Endothelial cell (in vitro differentiated cells): ENCODE measurements at places on chromosomes 6 and 20.
A peak's percentile ranks its signal among the peaks of the same experiment; 100 is the strongest.

GRCh38 chr6:46507426-46507825 lies 16.2 kb upstream of the RCAN2 start:
- DNase-seq, result no peak

GRCh38 chr6:2296781-2297180 lies 51.4 kb upstream of the GMDS start:
- DNase-seq, result no peak

GRCh38 chr6:51301962-51302361 lies 483.3 kb downstream of the TFAP2B start:
- DNase-seq, result no peak

GRCh38 chr6:30323806-30324205 lies 2.9 kb upstream of the TRIM39 start:
- DNase-seq, result no peak

- peak; percentile 29 for DNase-seq
Observed at GRCh38 chr6:148426317-148426977, 83.8 kb downstream of the SASH1 start.

- no peak for DNase-seq
Observed at GRCh38 chr6:34315780-34316179, 67.0 kb upstream of the SMIM29 start.

GRCh38 chr6:155224618-155225017 lies 39.2 kb upstream of the CLDN20 start:
- DNase-seq, result no peak

DNA sequence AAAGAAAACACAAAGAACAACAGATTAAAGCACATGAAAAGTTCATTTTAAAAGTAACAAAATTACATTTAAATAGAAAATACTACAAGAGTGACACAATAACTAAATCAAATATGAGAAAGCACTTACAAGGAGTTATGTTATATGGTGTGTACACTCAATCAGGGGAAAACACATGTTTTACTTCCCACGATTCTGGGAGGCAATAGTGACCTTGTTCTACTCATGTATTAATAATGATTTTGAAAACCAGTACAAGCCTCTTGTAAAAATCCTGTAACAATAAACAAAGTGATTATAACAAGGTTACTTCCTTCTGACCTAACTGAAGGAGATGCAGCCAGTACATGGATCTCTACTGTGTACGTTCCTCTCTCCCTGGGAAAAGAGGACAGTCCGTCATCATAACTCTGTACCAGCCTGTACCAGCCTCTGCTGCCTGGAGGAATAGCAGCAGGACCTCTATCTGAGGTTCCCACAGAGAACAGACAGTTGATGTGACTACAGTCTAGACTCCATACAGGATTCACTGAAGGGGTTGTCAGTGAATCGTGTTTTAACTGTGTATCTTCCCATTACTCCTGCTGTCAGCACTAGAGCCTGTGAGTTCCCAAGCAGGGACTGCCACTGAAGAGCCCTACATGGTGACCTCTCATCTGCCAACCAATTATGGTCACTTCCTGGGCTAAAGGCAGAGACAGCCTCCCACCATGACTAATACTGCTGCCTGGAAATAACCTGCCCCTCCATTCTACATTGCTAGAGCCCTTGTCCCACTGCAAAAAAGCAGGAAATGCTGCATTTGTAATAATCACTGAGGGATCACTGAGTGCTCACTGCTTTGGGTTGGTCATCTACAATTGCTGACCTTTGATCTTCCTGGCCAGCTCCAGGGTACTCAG lies 149.7 kb downstream of the KIF16B start:
- DNase-seq, result no peak

DNA sequence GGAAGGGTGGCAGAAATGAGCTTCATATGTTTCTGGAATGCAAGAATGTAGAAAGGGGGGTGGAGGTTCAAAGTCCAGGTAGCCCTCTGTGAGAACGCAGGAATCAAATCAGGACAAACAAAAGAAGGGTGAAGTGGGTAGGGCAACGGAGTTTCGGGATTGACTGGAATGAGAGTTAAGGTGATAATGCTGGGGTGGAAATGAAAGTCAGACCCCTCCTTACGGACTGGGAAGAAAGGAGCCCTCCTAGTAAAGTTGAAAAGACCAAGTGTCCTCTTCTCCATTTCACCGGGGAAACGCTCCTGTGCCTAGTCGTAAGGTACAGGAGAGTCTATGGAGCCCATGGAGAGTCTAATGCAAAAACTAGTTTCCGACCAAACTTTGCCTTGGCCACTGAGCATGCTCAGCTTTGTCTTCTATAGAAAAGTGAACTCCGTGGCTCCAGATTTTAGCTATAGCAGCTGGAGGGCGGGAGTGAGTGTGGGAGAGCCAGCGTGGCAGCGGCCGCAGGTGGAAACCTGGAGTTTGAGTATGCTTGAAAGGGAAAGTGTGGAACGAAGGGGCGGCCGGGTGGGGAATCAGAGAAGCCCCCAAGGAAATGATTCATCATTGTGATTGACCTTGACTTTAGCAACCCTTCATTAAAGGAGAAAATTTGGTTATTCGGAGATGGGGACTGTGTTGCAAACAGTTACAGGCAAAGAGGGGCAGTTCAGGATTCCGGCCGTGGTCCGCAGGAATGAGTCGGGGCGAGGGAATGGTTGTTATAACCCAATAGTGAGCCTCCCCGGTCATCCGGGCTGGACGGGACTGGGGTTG lies 1.3 kb upstream of the LRRC1 start:
- DNase-seq, result peak; percentile 52

DNA sequence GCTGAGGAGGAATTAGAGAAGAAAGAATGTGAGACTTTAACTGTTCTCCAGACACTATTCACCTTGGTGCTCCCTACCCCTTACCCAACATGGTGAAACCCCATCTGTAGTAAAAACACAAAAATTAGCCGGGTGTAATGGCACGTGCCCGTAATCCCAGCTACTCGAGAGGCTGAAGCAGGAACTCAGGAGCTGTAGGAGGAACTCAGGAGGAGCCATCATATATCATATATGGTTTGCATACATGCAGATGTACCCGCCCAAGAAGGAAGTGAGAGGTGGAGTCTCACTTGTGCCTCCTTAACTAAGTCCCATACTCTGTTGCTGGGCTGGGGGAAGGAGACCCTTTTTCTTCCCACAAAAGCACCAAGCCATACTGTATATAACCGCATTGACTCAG lies 35.5 kb upstream of the ME1 start:
- DNase-seq, result no peak

DNA sequence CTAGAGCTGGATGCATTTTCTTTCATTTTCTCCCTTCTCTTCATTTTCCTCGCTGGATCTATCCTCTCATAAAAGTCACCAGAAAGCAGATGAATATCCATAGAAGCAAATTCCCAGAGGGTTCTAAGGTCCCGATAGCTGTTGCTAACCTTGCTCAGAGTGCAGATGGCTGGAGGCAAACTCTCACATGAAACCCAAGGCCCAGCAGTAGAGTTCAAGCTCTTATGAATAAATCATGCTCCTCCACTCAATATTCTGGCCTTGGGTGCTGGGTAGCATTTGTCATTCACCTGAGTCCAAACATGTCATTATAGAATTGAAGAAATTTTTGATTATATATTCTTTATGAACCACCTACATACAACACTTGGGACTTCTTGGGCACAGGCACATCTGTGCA lies 539.7 kb upstream of the MARCKS start:
- DNase-seq, result no peak

DNA sequence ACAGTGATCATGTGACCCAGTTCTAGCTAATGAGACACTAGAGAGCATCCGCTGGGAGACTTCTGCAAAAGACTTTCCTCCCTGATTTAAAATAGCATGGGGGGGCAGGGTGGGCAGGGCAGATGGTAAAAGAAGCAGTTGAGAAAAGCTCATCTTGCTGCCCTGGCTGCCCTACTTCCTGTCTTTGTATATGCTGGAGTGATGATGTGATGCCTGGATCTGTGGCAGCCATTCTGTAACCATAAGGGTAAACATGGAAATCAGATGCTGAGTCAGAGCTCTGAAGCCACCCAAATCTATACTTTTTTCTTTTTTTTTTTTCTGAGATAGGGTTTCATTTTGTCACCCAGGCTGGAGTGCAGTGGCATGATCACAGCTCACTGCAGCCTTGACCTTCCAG lies 25.4 kb downstream of the ZFP64 start:
- no peak for DNase-seq

GRCh38 chr20:57148263-57148662 lies 118.2 kb downstream of the BMP7 start:
- DNase-seq, result no peak

DNA sequence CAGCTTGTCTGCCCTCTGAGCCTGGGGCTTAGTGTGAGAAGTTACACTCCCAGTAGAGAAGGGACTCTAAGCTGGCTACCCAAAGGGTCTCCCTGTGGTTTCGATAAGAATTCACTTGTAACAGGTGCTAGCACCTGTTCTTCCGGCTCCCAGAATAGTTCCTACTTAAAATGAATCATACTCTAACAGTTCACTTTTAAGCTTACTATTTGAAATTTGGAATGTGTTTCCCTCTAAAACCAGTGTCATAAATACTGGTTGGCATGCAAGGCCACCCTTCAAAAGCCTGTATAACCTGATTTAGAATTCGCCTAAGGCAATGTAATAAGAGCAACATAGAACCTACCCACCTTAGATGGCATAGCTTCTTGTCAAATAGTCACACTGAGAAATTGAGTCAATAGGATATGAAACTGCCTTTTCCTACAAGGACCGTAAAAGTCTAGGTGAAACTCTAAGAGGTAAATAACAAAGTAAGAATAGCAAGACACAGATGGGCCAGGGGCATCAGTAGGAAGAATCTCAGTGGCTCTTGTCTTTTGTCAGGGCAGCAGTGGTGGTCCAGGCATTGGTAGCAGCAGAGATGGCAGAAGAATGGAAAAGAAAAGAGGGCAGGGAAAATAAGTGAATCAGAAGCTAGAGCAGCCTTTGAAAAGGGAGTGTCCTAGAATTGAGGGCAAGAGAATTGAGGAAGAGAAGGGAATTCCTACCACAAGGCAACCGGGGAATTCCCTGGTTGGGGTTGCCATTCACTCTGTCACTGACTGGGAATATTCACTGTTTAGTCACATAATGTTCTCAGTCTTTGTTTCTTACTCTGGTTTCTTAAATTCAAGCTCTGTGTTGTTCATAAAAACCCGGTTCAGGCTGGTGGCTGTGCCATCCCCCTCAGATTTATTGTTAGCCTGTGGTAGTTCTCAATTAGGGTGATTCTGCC lies 91.5 kb downstream of the HIVEP2 start:
- DNase-seq, result no peak

GRCh38 chr6:3163248-3163594 lies 5.9 kb upstream of the TUBB2A start:
- no peak for DNase-seq

DNA sequence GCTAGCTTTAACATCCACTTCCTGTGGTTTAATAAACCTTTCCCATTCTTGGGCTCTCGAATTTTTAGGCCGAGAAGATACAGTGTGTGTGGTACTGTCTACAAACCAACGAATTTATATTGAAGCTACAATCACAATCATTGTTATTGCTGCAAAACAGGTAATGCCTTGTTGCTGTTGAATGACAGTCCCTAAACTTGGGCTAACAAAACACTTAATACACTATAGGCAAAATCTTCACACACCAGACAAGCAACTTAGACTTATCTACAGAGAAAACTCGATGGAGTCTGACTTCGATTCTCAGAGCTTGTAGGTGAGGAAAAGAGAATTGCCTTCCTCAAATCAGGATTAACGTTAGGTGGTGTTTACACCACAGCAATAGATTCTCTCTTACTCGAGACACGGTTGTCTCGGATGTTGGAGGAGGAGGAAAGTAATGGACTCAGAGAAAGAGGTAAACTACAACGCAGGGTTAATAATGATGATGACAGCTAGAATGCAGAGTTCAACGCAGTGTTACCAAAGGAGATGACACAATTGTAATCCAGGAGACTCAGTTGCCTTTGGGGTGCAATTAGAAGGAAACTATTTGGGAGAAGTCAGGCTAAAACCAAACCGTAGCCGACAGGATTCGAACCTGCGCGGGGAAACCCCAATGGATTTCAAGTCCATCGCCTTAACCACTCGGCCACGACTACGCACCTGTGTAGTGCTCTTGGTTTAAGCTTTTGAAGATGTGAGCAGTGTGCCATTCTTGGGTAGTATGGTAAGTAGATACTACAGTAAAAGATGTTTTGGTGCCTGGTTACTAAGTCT lies 32.5 kb upstream of the ZNF184 start:
- DNase-seq, result peak; percentile 49

DNA sequence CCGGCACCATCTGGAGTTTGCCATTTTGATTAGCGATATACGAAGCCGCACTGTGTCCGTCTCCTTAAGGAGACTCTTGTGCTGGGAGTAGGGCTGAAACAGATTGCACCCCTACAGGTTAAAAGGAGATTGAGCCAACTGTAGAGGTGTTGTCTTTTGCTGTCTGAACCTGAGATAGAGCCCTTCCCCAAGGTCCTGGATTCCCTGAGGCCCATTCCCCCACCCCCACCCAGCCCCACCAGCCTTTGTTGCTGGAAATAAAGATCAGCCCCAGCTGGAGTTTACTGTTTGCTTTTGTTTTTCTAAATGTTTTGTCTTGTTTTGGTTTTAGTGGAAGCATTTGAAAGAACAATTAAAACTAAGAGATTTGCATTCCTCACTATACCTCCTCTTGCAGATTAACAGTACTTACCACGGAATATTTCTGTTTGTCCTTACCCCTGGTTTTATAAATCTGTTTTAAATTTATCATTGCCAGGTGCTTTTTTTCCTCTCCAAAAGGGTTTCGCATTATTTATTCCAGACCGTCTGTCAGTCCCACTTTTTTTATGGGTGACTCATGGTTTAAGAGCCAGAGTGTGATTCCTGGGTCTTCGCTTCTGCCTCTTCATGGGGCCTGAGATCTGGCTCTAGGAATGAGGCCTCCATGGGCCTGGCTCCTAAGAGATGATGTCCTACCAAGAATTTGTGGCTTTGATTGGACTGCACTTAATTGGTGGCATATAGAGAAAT lies 169.2 kb downstream of the DTNBP1 start:
- DNase-seq, result no peak

DNA sequence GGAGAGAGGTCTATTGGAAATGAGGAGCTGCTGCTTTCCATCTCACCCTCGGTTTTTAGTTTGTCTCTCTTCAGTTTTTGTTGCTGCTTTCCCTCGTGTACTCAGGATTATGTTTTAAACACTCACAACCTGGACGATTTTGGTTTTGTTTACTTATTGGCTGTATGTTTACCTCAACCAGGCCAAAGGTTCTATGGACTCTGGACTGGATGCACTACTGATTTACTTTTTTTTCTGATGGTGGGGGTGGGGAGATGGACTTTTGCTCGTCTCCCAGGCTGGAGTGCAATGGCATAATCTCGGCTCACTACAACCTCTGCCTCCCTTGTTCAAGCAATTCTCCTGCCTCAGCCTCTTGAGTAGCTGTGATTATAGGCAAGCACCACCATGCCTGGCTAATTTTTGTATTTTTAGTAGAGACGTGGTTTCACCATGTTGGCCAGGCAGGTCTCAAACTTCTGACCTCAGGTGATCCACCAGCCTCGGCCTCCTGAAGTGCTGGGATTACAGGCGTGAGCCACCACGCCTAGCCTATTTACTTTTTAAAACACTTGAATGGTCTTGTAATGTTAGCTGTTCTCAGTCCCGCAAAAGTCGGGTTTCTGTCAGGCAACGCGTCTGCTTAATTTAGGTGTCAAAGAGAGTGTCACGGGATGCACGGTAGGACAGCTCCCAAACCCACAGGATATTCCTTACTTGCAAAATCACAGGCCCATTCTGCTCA lies 148.2 kb upstream of the RIPOR2 start:
- no peak for DNase-seq
